ENCODE measurements at places on chromosomes 3 and 15.

GRCh38 chr15:94360251-94360685, 128.9 kb downstream of the MCTP2 start:
- no peak for DNase-seq

DNA sequence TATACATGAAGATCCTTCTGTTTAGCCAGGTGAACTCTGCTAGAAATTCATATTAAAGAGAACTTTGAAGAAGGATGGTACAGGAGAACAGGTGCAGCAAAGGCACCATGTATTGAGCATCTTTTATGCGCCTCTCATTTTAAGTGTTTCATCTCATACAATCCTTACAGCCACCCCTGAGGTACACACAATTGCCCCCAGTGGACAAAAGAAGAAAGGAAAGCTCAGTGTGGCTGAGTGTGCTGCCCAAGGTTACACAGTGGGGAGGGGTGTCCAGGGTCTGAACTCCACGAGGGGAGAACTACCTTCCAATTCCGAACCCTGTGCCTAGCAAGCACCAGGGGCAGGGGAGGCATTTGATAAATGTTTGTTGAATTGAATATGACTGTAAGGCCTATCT, 98.6 kb downstream of the MECOM start:
- DNase-seq = no peak

DNA sequence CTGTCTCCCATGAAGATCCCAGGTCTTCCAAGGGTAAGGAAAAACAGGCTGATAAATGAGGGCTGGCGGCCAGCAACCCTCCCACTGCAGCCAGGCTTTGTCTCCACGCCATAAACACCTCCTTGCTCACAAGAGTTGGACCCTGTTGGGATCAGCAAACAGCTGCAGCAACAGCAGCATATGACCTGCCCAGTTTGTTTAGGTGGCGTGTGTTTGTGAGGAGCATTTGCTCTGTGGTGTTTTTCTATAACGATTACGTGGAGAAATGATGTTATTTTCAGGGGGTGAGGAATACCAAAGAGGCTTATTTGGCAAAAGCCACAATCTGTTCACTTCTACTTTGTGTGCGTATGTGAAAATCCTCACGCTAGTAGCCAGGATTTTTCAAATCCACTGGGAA, 58.5 kb downstream of the RFTN1 start:
- no peak for DNase-seq

DNA sequence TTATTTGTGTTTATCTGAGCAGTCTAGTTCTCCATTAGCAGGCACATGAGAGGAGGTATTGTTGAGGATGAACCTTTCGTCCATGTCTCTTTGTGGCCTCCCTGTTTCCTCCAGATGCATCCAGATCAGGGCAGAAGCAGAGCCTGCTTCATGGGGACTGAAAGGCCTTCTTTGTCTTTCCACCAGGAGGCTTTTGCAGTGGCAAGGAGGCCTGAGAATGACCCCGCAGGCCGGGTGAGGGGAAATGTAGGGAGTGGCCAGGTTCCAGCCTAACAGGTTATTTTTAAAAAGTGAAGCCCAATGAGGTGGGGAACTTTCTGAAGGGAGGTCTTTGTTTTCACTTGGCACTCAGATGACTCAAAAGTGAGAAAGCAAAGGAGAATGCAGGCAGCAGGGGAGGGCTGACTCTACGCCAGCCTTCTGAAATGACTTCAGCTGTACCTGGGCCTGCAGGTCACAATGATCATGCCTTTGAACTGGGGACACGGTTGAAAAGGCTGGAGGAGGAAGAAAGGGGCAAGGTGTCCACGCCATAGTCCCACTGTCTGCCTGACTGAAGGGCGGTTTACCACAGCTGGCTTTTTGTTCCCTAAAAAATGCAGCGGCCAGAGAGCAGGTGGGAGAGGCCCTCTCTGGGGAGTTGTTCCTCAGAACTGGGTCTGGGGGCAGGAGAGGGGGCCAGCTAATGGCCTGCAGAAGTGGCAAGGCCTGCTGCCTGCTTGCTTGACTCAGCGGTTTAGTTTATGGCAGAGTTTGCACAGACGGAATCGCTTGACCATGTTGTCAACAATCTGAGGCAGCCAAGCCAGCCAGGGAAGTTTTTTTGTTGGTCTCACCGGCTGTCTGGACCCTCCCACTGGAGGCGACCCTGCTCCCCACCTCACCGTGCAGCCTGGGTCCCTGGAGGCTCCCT, 28.7 kb downstream of the CMTM7 start:
- DNase-seq = peak; percentile 32

DNA sequence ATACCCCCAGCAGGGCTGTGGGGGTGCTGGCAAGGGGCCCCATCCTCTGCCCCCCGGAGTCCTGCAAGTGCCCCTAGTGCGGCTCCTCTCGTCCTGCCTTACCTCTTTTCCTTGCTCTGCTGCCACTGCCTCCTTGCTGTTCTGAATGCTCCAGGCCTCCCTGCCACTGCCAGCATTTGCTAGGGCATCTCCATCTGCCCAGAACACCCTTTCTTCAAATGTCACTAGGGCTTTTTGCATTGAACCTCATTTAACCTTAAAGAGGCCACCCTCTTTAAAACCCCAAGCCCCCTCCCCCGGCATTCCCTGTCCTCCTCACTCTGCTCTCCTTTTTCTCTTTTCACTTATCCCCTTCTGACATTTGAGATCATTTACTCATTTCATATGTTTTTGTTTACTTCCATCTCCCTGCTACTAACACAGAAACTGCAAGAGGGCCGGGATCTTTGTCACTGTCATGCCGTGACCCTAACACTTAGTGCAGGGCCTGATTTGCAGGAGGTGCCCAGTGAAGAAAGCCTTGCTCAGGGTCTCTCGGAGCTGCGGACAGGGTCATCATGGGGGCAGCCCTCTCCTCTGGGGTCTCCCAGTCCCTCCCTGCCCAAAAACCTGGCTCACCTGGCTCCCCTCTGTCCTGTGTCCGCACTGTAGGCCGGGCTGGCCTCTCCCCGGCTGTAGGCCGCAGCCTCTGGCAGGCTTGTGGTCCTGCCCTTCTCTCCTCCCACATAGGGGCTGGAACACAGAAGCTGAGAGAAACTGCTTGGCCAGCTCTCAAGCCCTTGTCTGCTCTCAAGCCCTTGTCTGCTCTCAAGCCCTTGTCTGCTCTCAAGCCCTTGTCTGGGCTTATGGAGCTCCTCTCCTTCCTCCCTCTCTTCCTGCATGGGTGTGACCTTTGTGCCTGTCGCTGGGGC, at the start of gene ACOX2:
TSS of gene ACOX2 (minus strand) at position 690 of the 911 bp plus-strand sequence. CDS start 2,084 bp downstream, outside the sequence.
- no peak for DNase-seq

DNA sequence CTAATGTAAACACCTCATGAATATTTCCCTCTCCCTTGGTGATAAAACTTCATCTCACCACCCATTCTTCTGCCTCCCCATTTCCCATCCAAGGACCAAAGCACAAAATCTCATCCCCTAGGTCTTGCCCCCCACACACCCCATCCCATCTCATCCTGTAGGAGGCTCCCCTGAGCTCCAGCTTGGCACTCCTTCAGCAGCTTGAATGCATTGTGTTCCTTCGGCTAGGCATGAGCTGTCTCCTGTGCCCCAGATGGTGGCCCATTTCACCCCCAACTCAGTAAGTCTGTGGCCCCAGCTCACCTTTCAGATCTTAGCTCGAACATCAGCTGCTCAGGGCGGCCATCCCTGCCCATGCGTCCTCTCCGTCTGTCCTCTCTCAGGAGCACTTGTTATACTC, 203.6 kb upstream of the NR2F2 start:
- no peak for DNase-seq

DNA sequence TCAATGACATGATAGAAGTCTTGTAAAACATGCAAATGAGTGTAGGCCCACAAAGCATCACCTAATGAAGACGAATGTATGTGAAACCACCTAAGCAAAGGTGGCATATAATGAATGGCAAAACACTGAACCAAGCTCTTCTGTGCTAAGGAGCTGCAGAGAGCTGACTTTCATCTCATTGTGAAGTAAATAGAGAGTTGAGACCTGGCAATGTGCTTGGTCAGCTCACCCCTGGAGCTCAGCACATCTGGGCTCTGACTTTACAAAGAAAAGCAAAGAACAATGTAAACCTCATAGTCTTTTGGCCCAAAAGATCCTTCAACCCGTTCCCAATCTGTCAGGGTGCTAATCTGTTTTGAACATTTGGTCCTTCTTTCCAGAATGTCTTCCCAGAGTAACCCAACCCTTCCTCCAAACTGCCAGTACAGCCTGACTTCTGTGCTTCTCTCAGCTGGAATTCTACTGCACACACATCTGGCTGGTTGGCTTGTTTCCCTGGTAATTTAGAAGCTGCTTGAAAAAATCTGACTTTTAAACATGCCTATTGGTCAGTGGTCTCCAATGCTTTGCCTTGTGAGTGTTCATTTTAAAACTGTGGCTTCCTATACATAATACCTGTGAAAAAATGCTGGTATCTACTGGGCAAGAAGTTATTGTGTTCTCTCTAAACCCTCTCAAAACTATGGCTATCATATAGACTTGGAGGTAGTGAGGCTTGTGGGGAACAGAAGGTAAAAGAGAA, 101.7 kb downstream of the CD200R1L start:
- no peak for DNase-seq

DNA sequence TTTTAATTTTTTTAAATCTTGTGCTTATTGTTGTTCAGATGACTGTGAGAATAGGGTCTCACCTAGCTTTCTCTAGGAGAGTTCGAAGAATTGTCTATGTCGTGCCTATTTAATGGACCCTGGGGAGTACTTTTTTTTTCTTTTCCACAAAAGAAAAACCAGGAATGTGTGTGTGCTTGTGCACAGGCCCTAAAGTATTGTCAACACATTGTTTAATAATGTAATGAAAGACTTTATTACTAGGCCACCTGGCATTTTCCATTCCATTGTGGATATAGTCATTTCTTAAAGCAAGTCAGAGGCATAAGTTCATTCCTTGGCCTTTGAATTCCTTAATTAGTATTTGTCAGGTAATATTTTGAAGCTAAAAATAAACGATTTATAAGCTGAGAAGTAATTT, 135.9 kb downstream of the KLHL25 start:
- DNase-seq = no peak

DNA sequence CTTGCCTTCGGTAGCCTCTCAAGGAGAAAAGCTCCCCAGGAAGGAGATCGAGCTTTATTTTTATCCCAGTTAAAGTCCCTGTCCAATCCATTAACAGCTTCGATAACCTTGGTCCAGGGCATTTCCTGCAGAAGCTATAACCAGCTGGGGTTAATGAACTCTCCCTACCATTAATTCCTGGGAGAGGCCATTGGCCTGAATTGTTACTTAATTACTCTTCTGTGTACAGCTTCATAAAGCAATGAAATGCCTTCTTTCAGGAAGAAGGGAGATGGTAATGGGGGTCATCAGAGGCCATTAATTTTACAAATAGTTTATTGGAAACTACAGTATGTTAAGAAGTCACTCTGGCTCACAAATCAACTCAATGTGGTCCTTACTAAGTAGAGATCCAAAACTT, 1.9 kb upstream of the TMCO5A start:
- no peak for DNase-seq

DNA sequence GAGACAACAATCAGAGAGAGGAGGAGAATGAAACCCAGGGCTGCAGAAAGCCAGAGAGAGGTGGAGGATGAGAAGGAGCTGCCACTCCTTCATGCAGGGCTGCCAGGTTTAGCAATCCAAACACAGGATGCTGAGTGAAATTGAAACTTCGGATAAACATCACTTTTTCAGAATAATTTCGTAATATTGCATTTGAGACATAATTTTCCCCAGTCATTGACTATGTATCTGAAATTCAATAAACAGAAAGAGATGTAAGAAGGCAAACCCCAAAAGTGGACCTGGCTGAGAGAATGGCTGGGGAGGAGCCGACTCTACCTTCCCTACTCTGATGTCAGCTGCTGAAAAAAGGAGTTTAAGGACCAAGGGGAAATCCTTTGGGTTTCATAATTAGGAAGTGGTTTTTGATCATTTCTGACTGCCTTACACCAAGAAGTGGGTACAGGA, 33.8 kb downstream of the SLC9A9 start:
- no peak for DNase-seq
